ENCODE measurements at places on chromosomes 3 and 15. TPM values are rescaled to one million over a fixed set of nuclear protein-coding genes. Genes with fewer than 3 reads are reported as not detected.

- DNase-seq: no peak
These were observed 58.4 kb downstream of the HERC1 start for GRCh38 chr15:63775303-63775702.

- DNase-seq: no peak
These were observed 20.5 kb downstream of the DNASE1L3 start for GRCh38 chr3:58190291-58190690.

Gene ACAD11
- total RNA-seq: 12.4 TPM

- no peak for DNase-seq
These were observed 28.8 kb downstream of the CD47 start for GRCh38 chr3:108062051-108062450.

DNA sequence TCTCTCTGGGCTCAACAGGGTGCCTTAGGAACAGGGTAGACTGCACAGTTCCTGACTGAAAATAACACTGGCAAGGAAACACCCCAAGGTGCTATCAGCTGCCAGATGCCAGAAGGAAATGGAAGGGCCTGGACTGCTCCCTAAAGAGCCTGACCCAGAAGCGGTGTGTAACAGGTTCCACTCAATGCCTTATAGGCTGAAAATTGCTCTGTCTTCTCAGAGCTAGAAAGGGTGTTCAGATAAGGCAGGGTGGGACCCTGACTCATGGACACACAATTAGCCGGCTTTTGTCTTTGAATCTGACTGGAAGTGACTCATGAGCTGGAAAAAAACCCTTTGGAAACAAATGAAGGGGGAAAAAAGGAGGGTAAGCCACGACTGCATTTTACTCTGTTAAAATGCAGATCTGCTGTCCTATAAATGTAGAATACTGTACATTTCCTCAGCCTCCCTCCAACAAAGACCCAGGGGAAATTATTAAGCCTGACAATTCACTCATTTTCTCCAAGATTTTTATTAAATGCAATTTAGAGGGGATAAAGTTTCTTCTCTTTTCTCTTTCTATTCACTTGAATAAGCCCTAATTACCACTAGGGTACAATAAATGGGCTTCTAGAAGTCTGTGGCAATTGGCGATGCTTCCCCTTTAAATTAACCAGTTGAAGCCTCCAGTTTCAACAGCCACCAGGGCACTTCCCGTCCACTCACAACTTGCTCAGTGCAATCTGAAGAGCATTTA is 160.2 kb upstream of the TBL1XR1 start:
- DNase-seq: no peak

- no peak for DNase-seq
These were observed 6.0 kb downstream of the NRG4 start for GRCh38 chr15:76006136-76006778.

Gene CHRNA3
- total RNA-seq: not detected

- DNase-seq: no peak
These were observed 144.6 kb upstream of the IL12A start for GRCh38 chr3:159843840-159844730.

GRCh38 chr3:14889205-14889604 is 58.2 kb upstream of the NR2C2 start:
- DNase-seq: no peak

GRCh38 chr15:27412415-27412814 is 441.4 kb downstream of the GABRG3 start:
- no peak for DNase-seq
